ENCODE measurements at places on chromosomes 11 and 22. TPM values are rescaled to one million over a fixed set of nuclear protein-coding genes. Genes with fewer than 3 reads are reported as not detected.

PTPN5 gene
- 1.5 TPM for total RNA-seq

MUC2 gene
- total RNA-seq: 0.10 TPM

FGF19 gene
- total RNA-seq: not detected

PRR5L gene
- total RNA-seq: 38.3 TPM

KCNJ4 gene
- 0.62 TPM for total RNA-seq

LDLRAD3 gene
- 14.5 TPM for total RNA-seq

ABCG4 gene
- 0.10 TPM for total RNA-seq

CYTH4 gene
- total RNA-seq: 2.4 TPM

FAM83F gene
- 0.60 TPM for total RNA-seq

OR8A1 gene
- not detected for total RNA-seq

NXPE1 gene
- total RNA-seq: not detected

SYT7 gene
- total RNA-seq: 0.24 TPM

DNAJB7 gene
- total RNA-seq: not detected

C11orf91 gene
- not detected for total RNA-seq

SLC1A2 gene
- total RNA-seq: 0.25 TPM

C1QTNF4 gene
- 9.1 TPM for total RNA-seq

POTEH gene
- total RNA-seq: not detected

RAPSN gene
- total RNA-seq: 0.43 TPM

LMO2 gene
- 13.5 TPM for total RNA-seq

PLAAT5 gene
- total RNA-seq: 1.7 TPM

ADAMTS8 gene
- 2.1 TPM for total RNA-seq

SULT4A1 gene
- 1.6 TPM for total RNA-seq

PGR gene
- total RNA-seq: 88.0 TPM
